ENCODE measurements at places on chromosomes 6 and 20.

DNA sequence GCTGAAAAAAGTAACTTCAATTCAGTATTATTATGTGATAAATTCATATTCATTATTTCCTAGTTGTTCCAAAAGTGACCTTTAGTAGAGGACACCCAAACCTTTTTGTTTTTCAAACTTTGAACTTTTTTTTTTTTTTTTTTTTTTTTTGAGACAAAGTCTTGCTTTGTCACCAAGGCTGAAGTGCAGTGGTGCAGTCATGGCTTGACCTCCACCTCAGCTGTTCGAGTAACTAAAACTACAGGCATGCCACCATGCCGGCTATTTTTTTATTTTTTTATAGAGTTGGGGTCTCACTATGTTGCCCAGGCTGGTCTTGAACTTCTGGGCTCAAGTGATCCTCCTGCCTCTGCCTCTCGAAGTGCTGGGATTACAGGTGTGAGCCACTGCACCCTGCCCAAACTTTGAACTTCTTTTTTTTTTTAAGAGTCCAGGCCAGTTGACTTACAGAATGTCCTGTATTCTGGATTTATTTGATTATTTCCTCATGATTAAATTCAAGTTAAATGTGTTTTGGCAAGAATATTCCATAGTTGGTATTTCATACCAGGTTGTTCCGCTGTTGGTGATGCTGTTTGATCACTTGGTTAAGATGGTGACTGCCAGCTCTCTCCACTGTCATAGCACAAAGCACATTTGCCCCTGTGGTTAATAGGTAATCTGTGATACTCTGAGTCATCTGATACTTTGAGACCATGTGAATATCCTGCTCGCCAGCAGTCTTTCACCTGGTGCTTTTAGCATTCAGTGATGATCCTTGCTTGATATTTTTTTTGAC is 48.0 kb downstream of the VAPB start:
- no peak for DNase-seq

DNA sequence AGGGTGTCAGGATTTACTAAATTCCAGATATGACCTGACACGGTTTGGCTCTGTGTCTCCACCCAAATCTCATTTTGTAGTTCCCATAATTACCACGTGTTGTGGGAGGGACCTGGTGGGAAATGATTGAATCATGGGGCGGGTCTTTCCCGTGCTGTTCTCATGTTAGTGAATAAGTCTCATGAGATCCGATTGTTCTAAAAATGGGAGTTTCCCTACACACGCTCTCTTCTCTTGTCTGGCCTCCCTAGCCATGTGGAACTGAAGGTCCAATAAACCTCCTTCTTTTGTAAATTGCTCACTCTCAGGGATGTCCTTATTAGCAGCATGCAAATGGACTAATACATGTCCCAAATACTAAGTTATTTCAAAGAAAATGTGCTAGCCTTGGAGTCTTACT is 121.1 kb downstream of the CENPW start:
- no peak for DNase-seq

GRCh38 chr6:6234963-6235362 is 85.5 kb downstream of the F13A1 start:
- DNase-seq: no peak

- DNase-seq: no peak
Observed at GRCh38 chr6:107832151-107833056, 8.3 kb upstream of the SCML4 start.

DNA sequence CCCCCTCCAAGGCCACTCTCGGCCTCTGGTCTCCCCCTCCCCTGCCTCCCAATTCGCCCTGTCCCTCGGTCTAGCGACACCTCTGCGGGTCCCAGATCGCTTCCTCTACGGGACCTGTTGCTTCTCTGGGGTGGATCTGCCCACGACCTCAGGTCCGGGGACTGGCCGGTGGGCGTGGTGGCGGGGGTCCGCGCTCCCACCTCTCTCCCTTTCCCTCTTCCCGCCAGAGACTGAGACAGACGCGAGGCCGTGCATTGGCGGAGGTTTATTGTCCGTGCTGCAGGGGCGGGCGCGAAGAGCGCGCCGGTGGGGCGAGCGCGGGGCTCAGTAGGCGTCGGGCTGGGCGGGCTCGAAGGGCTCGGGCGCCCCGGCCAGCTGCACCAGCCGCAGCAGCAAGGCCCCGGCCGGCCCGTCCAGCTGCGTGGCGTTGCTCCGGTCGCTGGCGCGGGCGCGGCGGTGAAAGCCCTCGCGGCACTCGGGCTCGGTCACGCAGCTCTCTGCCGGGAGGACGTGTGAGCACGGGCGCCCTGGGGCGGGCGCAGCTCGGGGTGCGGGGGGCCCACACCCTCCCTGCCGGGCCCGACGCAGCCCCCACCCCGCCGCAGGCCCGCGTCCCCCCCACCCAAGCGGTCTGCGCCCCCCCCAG is 2.1 kb downstream of the AVP start:
- no peak for DNase-seq

- DNase-seq: no peak
Observed at GRCh38 chr6:127858727-127859391, 42.0 kb downstream of the THEMIS start.

DNA sequence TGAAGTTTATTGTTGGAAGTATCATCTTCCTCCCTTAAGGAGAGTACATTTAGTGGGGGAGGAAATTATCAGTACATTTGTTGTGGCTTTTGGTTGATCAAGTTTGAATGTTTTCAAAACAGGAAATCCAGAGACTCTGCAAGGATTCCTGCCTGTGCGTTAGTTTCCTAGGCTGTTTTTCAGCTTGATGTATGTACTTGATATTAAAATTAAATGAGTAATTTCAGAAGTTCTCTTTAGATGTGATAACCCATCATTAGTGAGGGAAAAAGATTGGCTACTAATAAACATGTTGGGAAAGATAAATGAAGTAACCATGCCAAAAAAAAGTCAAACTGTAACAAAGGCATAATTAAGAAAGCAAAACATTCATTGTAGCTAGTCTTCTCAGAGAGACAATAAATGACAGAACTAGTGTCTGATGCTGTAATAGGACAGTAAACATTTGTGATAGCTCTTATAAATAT is 88.0 kb upstream of the TULP1 start:
- no peak for DNase-seq

DNA sequence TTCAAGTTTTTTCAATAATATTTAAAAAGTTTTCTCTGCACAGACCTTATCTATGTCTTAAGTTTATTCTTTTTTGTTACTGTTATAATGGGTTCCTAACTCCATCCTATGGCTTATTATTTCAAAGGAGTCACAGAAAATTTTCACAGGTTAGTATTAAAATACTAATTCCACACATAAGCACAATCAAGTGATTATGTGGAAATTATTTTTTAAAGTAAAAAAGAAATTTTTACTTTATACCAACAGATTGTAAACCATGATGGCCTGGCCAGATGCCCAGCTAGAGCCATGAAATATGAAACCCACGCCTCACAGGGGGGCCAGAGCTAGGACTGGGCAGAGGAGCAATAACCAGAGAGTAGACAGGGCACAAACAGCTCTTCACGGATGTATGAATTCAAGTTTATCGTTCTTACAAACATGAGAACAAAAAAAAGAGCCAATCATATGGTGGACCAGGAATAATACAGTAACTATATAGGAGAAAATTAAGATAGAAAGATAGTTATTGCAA is 34.0 kb downstream of the NUDT3 start:
- DNase-seq: no peak

GRCh38 chr20:60283281-60283680 is 325.1 kb downstream of the CDH26 start:
- DNase-seq: no peak

DNA sequence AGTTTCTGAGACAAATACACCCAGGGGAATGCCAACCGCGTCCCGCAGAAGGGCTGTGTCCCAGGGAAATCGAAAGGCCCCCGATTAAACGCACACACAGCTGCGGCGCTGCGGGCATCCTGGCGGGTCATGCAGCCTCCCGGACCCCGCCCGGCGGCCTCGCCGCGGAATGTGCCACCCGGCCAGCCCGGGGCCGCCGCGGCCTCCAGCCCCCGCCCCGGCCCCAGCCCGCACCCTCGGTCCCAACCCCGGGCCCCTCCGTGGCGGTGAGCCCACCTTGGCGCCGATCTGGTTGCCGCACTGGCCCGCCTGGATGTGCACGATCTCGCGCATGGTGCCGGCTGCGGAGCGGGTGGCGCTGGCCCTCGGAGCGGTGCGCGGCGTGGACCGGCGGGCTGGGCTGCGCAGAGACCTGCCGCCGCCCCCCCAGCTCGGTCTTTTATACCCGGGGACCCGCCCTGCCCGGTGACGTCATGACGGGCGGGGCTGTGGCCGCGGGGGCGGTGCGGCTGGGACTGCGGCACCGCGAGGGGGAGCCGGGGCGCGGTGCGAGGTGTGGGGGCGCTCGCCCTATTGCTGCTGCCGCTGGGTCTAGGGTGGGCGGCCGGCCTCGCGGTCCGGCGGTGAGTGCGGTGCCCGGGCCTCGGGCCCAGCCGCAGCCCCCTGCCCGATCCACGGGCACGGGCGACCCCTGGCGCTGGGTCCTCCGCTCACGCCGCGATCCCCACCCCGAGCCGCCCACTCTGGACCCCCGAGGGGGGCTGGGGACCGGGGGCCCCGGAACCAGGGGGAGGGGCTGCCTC is at the start of gene TUBB2A:
Gene TUBB2A, minus strand, starts transcription at position 414 of the 803 bp plus-strand sequence. Its CDS starts 81 bp downstream, at position 333.
- DNase-seq: peak; percentile 89

Data from H54 (cell line).